Smooth muscle cell of the brain vasculature (primary cell): ENCODE measurements at places on chromosomes 11 and 22.

GRCh38 chr11:59765068-59765735, 10.0 kb downstream of the STX3 start:
- DNase-seq = no peak

DNA sequence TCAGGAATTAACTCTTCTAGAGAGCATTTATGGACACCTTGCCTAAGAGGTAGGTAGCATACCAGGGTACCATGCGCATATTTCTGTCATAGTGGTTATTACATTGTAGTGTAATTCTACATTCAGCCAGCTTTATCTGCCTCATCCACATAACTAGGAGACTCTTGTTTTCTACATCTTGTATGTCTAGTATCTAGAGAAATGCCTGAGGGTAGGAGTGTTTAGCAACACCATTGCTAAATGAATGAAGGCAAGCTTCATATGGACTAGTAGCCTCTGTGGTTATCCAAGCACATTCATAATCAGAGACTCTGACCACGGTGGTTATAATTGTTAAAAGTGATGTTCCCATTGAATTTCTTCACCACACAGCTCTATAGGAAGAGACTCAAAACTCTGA, 107.9 kb downstream of the NTM start:
- DNase-seq = no peak

DNA sequence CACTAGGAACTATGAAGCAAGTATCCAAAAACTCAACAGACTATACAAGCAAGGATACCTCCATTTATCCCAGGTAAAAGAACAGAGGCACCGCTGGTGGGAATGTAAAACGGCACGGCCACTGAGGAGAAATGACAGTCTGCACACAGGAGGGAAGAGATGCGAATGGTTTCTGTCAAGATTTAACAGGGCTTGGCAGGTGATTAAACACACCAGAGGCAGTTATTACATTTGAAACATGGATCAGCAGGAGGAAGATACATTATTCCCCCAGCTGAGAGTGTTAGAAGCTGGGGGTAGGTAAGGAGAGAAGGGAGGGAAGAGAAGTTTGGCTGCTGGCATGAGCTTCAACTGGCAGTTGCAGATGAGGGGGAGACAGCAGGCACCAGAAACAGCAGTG, 30.2 kb downstream of the ATP6V1E1 start:
- DNase-seq = no peak

- DNase-seq = no peak
Measured at GRCh38 chr11:111259896-111260295, 14.4 kb downstream of the POU2AF2 start.

- DNase-seq = no peak
Measured at GRCh38 chr11:42465623-42466022, 846.2 kb upstream of the API5 start.

DNA sequence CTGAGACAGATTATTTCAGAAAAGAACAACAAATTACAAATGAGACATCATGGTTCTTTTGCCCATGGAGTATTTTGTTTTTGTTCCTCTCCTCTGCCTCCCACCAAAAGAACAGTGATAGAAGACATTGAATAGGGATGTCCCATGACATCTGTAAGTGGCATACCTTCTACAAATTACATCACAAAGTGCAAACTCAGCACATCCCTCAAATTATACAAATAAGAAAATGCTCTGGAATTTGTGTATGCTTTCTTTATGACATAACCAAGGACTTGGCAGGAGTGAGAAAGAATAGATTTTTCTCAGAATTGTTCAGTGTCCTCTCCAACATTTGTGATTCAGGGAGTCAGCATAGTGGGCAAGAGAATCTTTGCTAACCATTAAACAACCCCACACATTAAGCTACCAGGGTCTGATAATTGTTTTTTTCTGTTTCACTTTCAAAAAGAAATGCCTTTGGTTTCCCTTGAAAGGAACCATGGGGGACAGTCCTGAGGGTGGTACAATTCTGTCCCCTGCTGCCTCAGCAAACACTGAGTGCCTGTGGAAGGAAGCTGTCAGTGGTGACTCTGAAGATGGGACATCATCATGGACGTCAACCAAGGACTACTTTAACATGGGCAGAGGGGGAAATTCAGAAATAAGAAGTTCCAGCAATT, 430.3 kb downstream of the AASDHPPT start:
- DNase-seq = no peak

- DNase-seq = no peak
Measured at GRCh38 chr11:19743622-19744021, 31.0 kb downstream of the NAV2 start.

DNA sequence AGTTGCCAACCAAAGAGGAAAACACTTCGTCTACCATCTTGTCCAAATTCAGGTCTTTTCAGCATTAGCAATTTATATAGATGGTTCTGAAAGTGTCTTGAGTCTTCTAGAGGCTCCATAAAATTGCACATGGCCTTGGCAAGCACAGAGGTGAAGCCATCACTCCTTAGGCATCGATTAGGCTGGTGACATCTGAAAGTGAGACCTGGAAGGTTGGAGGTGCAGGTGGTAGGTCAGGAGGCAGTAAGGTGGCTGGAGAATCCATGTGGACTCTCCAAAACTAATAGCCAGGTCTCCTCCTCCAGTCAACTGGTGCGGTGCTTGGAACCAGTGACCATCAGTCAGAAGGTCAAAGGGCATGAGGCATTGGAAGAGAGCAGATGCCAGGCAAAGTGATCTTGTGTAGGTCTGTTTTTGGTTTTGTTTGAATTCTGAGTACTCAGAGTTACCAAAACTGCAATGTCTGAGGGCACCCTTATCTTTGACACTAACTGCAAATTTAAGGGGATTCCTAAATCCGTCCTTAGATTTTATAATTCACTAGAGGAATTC, 6.6 kb upstream of the APOL2 start:
- no peak for DNase-seq

GRCh38 chr22:44928136-44928463, 81.7 kb downstream of the PHF21B start:
- no peak for DNase-seq

DNA sequence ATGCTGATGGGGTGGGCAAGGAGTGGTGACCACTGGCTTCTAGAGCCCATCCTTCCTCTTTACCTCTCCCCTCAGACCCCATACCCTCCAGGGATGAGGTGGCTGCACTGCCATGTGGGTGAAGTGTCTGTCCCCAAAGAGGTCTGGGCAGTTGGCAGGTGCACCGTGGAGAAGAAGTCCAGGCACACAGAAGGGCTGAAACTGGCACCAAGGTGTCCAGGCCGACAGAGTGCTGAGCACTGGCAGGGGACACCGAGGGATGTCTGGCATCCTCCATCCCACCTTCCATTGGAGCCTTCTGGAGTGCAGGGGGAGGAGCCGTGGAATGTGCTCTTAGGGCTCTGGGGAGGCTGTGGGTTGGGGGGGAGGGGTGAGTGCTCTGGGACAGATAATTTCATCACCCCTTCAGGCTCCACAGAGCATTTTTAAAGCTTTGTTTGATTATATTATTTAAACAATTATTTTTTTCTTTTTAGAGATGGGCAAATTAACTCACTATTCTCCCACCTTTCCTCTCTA, 37.9 kb downstream of the PKNOX2 start:
- no peak for DNase-seq

- no peak for DNase-seq
Measured at GRCh38 chr11:76803023-76803422, 19.9 kb downstream of the TSKU start.
